ENCODE measurements at places on chromosomes 16 and 17. TPM values are rescaled to one million over a fixed set of nuclear protein-coding genes. Genes with fewer than 3 reads are reported as not detected.

Gene CTRB1
- total RNA-seq, result 4.4 TPM

Gene DBNDD1
- 1.8 TPM for total RNA-seq

Gene CCL1
- not detected for total RNA-seq

Gene USP6
- 0.35 TPM for total RNA-seq

Gene TBC1D28
- not detected for total RNA-seq

Gene PROCA1
- total RNA-seq, result 7.6 TPM

Gene WRAP53
- total RNA-seq, result 9.1 TPM

Gene CA7
- total RNA-seq, result not detected

Gene SYCE1L
- 7.2 TPM for total RNA-seq

Gene KAT8
- 94.8 TPM for total RNA-seq

Gene USP31
- total RNA-seq, result 6.5 TPM

Gene PTX4
- total RNA-seq, result 0.79 TPM

Gene TMC7
- 0.60 TPM for total RNA-seq

Gene TNFSF13
- total RNA-seq, result 28.0 TPM

Gene IKZF3
- total RNA-seq, result 89.1 TPM

All from spleen (tissue), 13 donors.